ENCODE measurements at places on chromosomes 2 and 18.

GRCh38 chr18:58793361-58793760 lies 71.3 kb upstream of the ZNF532 start:
- no peak for DNase-seq

DNA sequence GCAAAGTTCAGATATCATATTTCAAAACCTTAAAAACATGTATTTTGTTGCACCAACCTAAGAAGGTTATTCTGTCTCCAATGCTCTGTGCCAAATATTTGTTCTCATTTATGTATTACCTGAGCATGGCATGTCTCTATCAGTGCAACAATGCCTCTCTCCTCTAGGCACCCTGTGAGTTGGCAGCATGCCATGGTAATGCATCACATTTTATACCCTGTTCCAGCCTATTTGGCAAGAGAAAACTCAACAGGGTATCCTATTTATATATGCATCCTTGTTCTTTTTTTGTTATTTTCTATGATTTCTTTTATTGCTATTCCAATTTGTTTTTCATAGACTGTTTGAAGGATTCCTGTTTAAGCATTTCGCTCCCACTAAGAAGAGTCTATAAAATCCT lies 126.3 kb upstream of the NRXN1 start:
- no peak for DNase-seq

DNA sequence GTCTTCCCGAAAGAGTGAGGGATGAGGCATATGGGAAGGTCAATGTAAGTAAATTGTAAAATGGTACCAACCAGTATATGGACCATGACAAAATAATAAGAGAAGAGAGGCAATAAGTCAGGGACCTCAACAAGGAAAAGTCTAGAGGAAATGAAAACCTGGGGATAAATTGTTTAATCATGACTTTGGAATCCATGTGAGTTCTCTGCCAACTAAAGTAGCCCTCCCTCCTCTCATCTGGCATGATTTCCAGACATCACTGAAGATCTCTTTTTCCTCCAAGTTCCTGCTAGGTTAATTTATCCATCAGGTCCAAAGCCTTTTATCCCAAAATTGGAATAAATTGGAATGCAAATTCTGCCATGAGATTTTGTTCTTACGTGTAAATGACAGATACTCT lies 417.9 kb downstream of the NRXN1 start:
- no peak for DNase-seq

DNA sequence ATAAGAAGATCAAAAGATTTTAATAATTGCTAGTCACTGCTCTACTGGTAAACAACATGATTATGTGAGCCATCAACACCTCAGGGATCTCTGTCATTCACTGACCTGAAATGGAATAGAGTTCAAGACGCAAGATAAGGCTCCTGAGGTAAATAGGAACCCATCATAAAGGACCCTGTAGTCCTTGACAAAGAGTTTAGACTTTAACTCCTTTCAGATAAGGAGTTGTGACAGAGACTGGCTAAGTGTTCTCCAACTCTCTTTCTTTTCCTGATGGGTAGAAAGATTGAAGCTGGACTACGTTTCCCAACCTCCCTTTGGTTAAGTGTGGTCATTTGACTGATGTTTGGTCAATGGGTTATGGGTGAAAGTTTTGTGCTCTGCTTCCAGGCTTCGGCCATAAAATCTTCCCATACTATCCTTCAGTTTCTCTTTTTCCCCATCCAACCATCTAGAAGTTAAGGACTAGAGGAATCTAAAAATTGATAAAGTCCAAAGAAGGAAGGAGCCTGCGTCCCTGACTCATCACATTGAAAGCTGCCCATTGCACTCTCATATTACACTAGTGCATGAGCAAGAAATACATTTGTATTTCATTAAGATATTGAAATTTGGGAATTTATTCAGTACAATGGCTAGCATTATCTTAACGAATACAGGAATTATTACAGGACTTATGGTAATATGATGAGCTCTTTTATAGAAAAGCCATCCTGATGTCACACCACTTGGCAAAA lies 293.7 kb upstream of the ACVR2A start:
- DNase-seq: no peak

DNA sequence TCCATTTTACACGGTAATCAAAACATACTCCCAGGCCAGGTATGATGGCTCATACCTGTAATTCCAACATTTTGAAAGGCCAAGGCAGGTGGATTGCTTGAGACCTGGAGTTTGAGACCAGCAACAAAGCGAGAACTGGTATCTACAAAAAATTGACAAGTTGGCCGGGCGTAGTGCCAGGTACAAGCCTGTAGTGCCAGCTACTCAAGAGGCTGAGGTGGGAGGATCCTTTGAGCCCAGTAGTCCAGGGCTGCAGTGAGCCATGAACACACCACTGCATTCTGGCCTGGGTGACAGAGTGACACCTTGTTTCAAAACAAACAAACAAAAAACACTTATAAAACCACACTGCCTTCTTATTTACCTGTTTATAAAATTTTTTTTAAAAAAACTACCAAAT lies 80.8 kb downstream of the GAREM1 start:
- no peak for DNase-seq

DNA sequence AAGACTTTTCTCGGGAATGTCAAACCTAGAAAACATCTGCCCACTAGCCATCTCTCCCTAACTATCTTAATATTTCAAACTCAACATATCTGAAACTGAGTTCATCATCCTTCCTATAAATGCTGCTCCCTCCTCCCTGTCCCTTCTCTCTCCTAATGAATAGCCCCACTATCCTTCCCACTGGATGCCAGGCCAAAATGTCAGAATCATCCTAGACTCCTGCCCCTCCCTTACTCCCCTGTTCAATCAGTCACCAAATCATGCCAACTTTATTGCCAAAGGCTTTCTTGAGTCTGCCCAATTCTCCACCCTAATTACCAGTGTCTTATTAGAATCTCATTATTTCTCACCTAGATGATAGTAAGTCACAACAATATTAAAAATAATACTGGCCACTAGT lies 8.5 kb downstream of the EVA1A start:
- DNase-seq: no peak

DNA sequence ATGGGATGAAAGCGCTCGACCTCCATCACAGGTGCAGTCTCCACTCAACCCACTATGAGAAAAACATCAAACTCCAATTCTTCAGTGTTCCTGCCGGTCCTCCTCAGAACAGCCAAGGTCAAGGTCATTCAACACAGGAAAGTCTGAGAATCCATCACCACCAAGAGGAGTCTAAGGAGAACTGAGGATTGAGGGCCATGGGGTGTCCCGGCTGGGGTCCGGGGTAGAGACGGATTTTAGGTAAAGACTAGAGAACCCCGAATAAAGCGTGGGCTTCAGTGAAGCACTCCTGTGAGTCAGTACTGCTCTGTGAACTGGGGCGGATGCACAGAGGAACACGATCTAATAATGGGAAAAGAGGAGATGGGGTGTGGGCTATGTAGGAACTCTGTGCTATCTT lies 41.8 kb downstream of the PTGR3 start:
- no peak for DNase-seq

- DNase-seq: no peak
These were observed 50.0 kb downstream of the ASAP2 start for GRCh38 chr2:9256570-9257043.

DNA sequence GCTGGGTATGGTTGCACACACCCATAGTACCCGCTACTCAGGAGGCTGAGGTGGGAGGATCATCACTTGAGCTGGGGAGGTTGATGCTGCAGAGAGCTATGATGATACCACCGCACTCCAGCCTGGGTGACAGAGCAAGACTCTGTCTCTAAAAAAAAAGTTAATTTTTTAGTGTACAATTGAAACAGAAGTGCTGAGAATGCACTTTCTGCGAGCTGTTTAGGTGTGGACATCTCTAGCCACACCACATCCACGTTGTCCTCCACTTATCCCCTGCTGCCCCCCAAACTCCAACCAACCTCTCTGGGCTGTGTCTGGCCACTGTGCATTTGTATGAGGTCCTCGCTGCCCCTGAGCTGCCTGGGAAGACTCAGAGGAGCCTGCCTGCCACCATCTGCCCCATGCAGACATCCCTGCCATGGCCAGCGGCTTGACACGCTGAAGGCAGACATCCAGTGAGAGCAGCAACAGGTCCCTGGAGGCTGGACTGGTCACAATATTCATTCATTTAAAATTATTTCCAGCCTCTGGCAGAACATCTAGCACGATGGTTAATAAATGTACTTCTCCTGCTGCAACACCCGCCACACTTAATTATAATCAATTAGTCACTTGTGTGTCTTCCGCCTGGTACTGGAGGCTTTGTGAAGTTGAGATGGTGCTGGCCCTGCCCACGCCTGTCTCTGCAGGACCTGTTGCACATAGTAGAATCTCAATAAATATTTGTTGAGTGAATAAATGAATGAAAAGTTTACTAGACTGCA lies 3.7 kb upstream of the AFF3 start:
- DNase-seq: no peak

DNA sequence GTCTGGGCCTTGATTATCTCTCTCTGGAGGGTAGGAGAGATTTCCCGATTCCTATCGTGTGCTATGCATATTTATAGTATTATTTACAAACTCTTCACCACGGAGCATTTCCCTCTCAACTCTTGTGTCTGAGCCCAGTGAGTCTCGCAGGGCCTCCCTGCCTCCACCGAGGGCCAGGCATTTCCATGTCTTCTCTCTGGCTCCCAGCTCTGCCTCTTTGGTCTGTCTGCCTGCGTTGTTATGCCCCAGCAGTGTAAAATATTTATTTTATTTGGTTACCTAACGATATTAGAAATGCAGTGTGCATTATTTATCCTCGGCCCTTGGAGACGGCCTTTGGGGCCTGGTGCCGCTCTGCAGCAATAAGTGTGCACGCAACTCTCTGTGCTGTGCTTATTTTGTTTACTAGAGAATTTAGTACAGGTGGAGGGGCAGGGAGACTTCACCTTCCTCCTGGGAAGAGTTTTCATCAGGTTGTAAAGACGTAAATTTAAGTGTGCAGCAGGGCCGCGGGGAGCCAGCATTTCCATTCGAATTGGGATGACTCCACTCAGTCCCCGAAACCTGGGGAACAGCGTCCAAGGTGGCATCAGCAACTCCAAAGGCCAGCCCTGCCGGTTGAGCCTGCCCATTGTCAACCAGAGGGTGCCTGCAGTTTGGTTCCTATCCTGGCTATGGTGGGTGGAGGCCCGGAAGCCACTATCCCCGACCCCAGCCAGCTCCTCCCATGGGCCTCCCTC lies 100.2 kb downstream of the PTGR3 start:
- no peak for DNase-seq

- no peak for DNase-seq
These were observed 164.8 kb upstream of the DOCK10 start for GRCh38 chr2:225207043-225207442.

DNA sequence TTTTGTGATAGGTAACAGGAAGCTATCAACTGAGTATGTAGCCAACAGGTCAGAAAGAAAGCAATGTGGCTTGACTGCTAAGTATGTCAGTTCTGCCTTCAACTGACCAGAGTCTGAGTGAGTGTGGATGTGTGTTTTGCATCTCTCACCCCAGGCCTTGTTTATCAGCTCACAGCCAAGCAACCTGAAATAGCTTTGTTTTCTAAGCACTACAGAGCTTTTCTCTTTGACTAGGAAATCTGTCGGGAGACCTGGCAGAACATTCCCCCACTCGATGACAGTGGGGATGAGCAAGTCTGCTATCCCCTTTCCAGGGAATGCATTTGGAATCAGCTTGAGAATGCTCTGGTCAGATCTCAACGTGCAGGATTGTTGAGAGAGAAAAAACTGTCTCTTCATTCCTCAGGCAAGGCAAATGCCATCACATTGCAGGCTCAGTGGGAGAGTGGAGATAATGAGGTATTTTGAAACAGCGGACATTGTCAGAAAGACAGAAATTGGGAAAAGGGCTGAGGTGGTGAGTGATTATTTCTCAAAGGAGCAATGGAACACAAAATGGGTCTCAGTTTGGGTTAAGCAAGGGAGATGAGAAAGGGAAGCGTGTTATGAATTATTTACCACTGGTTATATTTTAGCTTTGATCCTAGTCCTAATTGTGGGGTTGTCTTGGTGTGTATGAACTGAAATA lies 233.8 kb upstream of the PIK3C3 start:
- no peak for DNase-seq

GRCh38 chr18:1624612-1625011 lies 719.9 kb downstream of the ADCYAP1 start:
- no peak for DNase-seq

DNA sequence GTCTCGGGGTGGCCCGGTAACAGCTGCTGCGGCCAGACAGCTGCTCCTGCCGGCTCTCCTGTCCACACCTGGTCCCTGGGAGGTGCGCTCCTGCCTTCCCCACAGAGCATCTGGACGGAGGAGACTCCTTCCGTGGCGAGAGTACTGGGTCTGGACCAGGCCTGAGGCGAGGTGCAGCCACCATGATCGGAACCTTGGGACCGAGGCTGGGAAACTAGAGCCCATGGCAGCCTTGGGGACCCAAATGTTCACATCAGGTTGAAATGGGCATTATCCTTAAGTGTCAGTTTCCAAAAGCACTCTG lies 628 bp downstream of the GIGYF2 start:
- no peak for DNase-seq

DNA sequence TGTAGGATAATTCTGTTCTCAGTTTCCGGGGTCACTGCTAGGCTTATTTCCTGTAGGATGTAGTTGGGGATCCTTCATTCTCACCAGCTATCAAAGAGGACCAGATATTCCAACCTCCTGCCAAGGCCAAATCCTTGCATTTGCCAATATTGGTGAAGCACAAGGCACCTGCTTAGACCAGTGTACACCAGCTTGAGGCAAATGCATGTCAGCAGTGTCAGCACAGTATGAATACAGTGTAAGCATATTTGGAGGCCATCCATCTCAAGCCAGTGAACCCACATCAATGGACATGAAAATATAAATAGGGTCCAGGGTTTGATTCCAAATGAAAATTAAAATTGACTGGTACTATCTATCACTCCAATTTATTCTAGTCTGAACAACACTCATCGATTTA lies 88.0 kb upstream of the MAPRE2 start:
- DNase-seq: no peak

DNA sequence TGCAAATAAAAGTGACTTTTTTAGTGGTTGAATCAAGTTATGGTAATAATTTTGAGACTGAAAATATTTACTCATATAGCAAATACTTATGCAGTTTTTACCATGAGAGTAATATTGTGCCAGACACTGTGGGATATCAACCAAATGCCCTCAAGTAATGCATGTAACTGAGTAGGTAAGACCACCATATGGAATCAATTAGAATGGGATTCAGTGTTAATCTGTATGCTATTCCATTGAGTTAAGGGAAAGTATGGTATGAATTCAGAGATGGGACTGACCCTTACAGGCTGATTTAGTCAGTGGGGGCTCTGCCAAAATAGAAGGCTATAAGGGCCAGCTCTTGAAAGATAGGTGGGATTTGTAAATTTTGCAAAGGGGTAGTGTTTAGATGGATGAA lies 131.6 kb downstream of the CCDC85A start:
- no peak for DNase-seq

Measured in smooth muscle cell of the brain vasculature (primary cell).